NCI-H524 treated with DMSO at 0.1 percent for 48 hours (cell line): ENCODE measurements at places on chromosomes 2 and 18.
A peak's percentile ranks its signal among the peaks of the same experiment; 100 is the strongest.

DNA sequence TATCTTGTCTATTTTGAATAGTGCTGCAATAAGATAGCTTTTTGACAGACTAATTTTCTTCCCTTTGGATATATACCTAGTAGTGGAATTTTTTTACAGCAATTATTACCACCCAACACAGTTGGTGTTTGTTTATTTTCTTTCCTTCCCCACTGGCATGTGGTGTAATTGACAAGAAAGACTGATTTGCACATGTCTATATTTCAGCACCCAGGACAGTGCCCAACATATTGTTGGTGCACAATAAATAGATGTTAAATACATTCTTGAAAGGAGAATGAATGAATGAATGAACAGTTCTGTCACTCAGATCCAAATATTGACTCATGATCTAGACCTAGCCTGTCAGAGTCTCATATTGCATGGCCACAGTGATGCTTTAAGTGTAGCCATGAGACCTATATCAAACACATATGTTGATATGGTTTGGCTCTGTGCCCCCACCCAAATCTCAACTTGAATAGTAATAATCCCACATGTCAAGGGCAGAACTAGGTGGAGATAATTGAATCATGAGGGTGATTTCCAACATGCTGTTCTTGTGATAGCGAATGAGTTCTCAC, 538.2 kb downstream of the NYAP2 start:
- no peak for DNase-seq

GRCh38 chr2:170475878-170476277, 239.3 kb upstream of the SP5 start:
- DNase-seq = no peak

- DNase-seq = no peak
Measured at GRCh38 chr2:213251618-213252017, 32.6 kb upstream of the SPAG16 start.

- DNase-seq = no peak
Measured at GRCh38 chr2:19860022-19860421, 41.8 kb downstream of the TTC32 start.

DNA sequence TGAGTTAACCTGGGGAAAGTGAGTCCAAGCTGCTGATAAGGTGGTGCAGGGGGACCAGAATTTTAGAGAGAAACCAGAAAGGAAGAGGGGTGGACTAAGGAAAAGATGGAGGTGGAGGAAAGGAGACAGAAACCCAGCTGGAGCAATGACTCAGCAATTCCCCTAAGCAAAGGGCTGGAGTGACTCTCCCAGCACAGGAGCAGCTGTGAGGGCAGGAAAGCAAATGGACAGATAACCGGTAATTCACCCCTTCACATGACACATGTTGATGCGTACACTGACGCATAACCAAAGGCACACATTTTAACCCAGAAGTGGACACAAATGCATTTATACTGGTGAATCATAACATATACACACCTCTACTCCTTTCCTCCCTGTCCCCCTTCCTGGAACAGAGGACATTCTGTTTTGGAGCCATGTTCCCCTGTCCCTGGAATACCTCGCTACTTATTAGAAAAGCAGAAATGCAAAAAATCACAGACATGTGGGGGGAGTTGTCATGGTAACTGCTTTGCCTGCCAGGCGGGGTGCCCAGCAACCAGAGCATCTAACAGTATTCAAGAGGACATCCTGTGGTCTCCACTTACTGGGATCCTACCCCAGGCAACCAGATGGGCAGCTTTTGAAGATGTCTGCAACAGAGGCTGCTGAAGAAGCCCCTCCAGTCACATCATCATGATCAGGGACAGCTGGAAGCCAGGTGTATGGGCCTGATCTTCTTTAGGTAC, 4.7 kb downstream of the CDK5R2 start:
- DNase-seq = peak; percentile 99

DNA sequence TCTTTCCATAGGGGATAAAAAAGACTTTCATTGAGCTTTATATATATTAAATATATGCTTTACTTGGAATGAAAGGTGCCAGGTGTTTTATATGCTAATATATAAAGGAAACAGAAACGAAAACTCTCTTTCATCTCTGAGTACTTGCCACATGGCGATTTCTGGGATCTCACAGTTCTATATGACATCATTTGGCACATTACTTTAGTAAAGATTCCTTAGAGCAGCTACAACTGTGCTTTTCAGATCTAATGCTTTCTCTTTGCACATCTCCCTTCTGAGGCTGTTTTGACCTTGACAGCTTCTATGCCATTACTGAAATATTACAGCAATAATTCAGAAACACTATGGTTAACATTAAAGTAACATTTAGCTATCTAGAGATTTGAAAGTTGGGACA, 1082.9 kb upstream of the CDH2 start:
- no peak for DNase-seq

DNA sequence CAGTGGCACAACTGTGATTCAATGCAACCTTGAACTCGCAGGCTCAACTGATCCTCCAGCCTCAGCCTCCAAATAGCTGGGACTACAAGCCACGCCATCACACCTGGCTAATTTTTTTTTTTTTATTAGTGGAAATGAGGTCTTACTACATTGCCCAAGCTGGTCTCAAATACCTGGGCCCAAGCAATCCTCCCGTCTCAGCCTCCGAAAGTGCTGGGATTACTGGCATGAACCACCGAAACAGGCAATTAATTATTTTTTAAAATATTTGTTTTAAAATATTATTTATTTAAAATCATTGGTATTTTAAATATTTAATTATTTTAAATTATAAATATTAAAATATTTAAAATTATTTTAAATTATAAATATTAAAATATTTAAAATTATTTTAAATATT, 24.5 kb downstream of the SRBD1 start:
- DNase-seq = no peak

- DNase-seq = peak; percentile 12
Measured at GRCh38 chr2:170013802-170014551, 164.0 kb upstream of the MYO3B start.

GRCh38 chr2:98554116-98554861, 54.0 kb downstream of the COA5 start:
- no peak for DNase-seq

- DNase-seq = no peak
Measured at GRCh38 chr2:104476563-104476988, 377.3 kb upstream of the POU3F3 start.

DNA sequence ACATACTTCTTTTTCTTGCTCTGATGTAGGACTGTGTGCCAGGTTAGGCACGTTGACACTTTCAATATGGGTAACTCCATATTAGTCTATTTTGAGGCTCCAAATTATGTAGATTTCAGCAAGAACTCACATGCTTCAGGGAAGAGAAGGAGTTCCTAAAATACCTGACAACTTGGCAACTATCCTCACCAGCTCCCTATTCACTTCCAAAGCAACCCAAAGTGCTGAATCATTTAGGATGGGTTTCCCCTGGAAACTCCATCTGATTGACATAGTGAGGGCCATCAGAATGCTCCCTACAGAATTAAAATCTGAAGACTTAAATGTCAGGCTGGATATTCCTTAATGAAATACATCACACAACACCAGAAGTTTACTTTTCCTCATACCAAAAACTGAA, 32.5 kb upstream of the NFU1 start:
- DNase-seq = no peak

DNA sequence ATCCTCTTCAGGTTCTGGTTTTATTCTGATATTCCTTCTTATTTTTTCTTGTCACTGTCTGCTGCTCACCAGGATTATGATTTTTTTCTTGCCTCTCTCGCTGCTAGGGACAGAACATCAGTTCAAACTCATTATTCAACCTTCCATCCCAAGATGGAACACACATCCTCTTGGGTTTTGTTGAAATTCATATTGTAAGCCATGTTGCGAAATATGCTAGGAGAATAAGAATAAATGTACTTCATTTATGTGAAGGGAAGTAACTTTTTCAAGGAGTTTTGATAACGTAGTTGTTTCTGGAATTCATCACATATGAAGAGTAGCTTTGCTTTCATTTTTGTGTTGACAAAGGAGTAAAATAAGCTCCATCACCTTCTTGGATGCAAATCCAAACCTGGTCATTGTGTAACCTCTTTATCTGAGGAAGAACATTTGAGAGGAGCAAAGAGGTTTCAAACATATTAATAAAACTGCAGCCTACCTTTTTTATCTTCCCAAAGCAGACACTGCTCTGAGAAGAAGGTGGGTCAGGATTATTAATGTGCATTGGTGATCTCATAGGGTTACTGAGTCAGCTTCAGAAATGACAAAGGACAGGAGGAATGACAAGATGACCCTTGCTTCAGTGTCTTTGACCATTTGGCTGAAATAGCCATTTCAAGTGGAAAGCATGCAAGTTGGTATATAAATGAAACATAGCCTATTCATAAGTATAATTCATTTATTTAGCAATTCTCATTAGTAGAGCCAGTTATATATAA, 280.0 kb downstream of the GULP1 start:
- no peak for DNase-seq
